ENCODE measurements at places on chromosomes 7 and 10.

DNA sequence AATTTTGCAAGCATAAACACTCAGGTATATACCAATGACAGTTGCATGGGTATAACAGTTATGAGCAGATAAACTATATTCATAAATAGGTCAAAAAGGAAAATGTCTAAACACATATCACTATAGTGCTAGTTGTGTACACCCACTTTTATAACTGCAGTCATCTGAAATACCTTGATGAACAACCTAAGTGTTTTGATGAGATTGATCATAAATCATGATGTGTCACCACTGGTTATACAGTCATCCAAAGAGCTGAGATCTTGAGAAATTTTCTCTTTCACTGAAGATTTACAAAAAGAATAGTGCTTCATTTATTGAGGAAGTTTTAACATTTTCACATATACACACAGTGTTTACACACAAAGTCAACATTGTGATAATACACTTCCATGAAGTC lies 78.6 kb upstream of the SLC25A13 start:
- no peak for DNase-seq

DNA sequence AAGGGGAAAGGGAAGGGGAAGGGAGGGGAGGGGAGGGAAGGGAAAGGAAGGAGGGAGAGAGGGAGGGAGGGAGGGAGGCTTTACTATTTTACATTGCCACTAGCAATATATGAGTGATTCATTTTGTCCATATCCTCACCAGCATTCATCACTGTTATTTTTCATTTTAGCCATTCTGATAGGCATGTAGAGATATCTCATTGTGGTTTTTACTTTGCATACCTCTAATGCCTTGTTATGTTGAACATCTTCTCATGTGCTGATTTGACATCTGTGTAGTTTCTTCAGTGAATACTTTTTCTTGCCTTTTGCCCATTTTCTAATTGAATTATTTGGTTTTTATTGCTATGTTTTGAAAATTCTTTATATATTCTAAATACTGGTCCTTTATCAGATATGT lies 52.7 kb downstream of the GCC1 start:
- DNase-seq = no peak

- no peak for DNase-seq
Observed at GRCh38 chr10:7308826-7309225, 102.0 kb downstream of the SFMBT2 start.

DNA sequence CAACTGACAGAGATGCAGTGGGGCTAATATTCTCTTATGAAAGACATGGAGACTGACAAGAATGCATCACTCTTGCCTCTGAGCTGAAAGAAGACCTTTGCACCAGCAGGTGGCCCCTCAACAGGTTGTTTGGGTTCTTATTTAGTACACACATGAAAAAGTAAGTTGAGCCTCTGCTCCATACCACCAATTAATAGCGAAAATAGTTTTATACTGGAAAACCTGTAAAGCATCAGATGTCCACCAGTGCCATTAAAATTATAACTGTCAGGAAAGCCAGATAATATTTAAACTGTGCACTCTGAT lies 26.3 kb upstream of the FAM13C start:
- no peak for DNase-seq

GRCh38 chr10:126234630-126235029 lies 153.6 kb downstream of the ADAM12 start:
- no peak for DNase-seq

Measured in AG09319 (cell line).